ENCODE measurements at places on chromosomes 4 and X.

DNA sequence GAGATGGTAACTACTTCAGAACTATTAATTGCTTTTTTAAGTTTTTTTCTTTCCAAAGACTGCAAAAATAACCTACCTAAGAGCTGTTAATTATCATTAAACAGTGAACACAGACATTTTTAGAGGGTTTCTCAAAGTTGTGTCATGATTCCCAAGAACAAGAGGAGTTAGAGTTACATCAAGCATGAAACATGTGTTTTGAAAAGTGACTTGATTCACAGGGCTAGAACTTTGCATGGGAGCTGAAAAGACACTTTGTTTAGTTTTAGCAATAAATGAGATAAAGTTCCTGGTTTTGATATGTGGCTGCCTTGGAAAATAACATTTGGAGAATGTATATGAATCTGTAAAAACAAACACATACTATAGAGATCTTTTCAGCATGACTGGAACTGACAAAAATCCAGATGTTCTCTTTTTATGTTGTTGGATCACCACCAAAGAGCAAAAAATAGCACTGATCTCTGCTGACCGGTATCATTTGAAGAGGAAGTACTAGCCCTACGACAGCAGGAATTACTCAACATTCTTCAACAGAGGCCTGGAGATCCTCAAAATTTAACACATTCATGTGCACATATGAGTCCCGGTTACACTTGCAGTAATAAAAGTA, 173.0 kb upstream of the PCDH18 start:
- peak; percentile 58 for DNase-seq

GRCh38 chr4:70772929-70773555, 51.3 kb downstream of the RUFY3 start:
- DNase-seq, result no peak

DNA sequence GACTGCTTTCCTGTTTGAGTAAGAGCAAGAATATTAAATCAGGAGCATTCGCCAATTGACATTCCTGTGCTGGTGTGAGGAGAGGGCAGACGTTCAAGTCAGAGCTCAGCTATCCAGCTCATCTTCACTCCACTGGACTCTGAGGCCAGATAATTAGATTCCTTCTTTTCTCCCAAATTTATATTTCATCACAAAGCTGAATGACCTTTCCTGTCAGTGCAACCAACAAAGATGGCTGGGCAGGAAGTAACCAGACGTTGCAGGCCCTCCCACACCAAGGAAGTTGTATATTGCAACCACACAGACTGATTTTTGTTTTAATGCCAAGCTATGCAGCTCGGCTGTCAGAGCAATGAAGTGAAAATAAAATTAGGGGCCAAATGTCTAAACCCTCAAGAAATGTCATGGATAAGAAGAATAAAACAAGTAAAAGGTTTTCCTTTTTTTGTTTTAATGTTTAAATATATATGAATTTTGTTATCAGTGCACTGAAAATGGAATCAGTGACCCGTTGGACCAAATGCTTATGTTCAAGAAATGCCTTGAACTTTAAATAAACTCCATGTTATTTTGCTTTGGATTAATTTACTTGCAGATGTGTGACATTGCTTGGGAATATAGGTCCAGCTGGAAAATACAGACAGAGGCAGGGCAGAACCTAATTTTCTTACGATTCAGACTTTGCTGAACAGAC, 578.9 kb upstream of the FAT1 start:
- DNase-seq, result no peak

DNA sequence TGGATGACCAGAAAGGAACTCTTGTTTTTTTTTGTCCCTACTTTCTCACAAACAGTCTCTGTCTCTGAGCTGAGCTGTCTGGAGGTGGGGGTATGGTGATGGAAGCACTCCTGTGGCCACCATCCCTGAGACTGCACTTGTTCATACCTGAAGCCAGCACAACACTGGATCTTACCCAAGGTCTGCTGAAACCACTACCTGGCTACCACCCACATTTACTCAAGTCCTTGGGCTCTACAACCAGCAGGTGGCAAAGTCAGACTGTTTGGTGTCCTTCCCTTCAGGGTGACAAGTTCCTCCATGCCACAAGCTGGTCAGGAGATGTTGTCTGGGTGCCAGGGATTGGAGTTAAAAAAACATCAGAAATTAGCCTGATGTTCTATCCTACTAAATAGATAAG, 89.7 kb downstream of the NEXMIF start:
- DNase-seq, result no peak

GRCh38 chrX:136779346-136779781, 1.4 kb downstream of the ARHGEF6 start:
- DNase-seq, result no peak

DNA sequence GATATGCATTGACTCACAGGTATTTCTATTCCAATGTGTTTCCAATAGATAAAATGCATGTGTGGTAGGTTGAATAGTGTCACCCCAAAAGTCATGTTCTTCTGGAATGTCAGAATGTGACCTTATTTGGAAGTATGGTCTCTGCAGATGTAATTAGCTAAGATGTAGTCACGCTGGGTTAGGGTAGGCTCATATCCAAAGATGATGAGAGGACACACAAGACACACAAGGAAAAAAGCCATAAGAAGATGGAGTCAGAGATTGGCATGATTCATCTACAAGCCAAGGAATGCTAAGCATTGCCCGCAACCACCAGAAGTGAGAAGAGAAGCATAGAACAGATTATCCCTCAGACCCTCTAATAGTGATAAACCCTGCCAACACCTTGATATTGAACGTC, 17.5 kb downstream of the ZNF330 start:
- DNase-seq, result no peak
